Activated T-cell treated with anti-CD3 and anti-CD28 coated beads, Interleukin-2, amount 50 U/mL, for 1 hour (primary cell): ENCODE measurements at places on chromosomes 1 and 21.

DNA sequence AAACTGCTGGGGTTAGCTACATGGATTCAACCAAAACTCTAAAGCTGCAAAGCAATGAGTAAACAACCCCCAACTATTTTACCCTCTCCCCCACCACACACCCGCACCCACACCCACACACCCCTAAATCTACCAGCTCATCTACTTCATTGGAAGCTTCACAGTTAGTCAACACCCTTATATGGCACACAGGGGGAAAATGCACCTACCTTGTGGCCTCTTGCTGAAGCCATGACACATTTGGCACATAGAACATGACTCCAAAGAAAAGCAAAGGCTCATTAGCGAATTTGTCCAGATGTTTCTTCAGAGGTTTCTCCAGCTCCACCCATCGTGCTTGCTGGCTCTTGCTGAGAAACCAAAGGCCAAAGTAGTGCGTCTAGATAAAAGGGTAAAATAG lies 99.8 kb downstream of the PTPN14 start:
- no peak for DNase-seq

- DNase-seq: no peak
These were observed 190.7 kb upstream of the RUNX1 start for GRCh38 chr21:35239811-35240219.

DNA sequence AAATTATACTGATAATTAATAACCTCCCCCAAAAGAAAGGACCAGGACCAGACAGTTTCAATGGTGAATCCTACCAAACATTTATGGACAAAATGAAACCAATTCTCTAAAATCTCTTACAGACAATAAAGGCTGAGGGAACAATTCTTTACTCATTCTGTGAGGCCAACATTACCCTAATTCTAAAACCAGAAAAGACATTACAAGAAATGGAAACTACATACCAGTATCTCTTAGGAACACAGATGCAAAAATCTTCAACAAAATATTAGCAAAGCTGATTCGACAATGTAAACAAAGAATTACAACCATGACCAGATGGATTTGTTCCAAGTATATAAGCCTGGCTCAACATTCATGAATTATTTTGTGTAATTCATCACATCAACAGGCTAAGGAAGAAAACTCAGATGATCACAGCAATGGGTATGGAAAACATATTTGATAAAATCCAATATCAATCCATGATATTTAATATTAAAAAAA lies 8.6 kb downstream of the TMED5 start:
- DNase-seq: no peak

DNA sequence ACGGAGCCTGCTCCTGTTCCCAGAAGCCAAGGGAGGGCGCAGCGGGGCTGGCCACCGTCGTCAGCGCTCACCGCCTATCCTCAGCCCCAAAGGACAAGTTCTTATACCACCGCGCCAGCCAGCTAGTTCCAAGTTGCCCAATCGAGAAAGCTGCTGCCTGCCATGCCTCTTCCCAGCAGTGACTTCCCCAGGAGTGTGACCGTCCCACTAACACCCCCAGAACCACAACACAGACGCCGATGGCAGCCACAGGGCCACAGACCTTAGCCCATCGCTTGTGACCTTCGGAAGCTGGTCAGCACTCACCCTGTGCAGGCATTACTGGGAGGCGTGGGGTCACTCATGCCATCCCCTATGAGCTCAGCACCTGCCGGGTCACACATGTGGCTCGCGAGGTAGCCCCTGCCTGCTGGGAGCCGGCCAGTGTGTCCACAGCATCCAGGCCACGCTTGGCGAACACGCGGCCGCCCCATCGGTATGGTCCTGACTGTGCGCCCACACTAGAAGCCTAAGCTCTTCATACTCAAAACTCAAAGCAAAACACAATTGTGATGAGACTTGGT lies 20.1 kb downstream of the NADK start:
- DNase-seq: no peak

GRCh38 chr1:211478801-211479578 lies 13.0 kb downstream of the RD3 start:
- DNase-seq: no peak

GRCh38 chr1:109084563-109085517 lies 5.7 kb upstream of the TMEM167B start:
- DNase-seq: no peak

DNA sequence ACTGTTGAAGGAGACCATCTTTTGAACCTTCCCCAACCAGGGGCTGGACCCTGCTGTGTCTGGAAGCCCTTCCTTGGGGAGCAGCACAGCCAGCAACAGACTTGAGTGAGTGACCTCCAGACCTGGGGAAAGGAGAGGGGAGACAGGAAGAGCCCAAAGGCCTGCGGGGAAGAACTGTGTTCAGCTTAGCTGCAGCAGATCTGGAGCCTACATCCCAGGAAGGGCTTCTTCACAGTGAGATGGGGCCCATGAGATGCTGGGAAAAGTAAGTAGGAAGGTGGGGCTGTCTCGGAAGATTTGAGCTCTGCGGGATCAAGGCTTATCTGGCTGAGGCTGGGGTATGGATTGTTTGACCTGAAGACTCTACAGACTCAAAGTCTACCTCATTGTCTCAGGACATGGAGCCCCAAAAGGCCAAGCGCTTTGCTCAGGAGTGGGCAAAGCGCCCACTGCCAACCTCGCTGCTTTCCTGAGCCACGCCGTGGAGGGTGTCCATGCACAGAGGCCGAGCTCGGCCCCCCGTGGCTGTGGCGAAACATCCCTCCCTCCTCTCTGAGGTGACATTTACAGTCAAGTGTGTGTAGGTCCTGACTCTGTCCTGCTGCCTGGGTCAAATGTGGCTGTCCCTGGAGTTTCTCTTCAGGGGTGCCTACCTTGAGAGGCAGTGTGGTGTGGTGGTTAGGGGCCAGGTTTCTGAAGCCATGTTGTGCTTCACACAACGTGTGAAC lies 24.5 kb downstream of the SPOCD1 start:
- DNase-seq: peak; percentile 10

DNA sequence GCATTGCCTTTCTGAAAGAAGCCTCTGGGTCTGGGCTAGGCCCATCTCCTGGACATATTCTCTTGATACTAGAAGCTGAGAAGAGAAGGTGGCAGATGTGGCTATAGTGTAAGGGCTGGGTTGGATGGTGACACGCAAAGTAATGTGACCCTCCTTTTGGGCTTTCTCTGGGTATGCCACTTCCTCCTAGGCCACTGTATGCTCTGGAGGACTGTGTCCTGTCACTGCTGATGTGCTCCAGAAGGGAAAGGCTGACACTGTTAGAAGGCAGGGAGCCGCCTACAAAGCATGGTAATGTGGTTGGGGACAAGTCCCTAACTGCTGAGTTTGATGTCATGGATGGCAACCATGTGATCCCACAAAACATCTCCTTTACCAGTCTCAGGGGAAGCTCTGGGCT lies 112.1 kb downstream of the BCAR3 start:
- DNase-seq: no peak

GRCh38 chr1:68955424-68955823 lies 458.5 kb upstream of the DEPDC1 start:
- no peak for DNase-seq
